Activated naive CD4-positive, alpha-beta T cell treated with anti-CD3 and anti-CD28 coated beads for 36 hours (primary cell): ENCODE measurements at places on chromosomes 13 and 19.

DNA sequence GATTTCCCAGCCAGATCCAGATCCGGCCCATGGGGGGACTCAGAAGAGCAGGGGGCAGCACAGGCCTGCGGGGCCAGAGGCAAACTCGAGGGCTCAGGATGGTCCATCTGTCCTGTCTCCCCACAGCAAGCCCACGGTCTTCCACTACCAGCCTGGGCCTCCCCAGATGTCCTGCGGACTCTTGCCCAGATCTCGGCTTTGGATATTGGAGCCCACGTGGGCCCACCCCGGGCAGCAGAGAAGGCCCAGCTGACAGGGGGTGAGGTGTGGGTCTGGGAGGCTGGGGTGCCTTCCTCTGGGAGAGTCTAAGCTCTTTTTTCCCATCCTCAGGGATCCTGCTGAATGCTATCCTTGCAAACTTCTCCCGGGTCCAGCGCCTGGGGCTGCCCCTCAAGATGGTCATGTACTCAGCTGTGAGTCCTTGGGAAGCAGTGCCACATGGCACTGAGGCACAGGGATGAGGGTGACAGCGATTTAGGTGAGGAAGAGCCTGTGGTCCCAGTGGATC, 3.4 kb downstream of the ACP4 start:
- H3K4me3 ChIP-seq = no peak overlapping the region
- H3K4me1 ChIP-seq = peaks cover 6% of the 10 kb centered on the region
- H3K27me3 ChIP-seq = no peaks in the 10 kb centered on the region
- H3K36me3 ChIP-seq = peaks cover 9% of the 10 kb centered on the region
- no peak overlapping the region for H3K27ac ChIP-seq

DNA sequence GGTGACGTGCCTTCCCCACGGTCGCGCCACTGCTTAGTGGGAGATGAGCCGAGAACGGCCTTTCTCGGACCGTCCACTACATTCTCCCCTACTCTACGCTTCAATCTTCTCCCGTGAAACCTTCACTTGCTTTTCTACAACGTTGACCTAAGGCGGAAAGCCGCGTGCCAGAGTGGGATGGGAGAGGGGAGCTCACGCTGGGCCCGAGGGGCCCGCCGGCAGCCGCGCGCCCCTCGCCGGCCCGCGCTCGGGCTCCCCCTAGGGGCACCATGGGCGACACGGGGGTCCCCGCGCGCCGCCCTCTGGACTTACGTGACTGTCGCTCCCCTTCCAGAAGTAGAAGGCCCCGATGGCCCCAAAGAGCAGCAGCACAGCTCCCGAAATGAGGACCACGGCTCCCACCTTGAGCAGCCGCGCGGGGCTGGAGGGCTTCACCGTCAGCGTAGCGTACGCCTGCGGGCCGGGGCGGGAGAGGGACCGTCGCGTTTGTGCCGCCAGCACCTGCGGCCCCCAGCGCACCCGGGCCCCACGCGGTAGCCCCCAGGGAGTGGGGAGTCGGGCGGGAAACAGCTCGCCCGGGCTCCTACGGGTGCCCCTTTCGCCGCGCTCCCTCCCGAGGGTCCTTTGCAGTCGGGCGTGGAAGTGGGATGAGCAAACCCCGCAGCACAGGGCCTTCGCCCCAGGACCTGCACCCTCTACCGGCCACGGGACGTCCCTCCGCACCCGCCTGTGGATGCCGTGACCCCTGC, 727 bp downstream of the CNMD start:
- no peak overlapping the region for H3K27ac ChIP-seq
- DNase-seq = no peak
- peaks cover 56% of the 10 kb centered on the region for H3K27me3 ChIP-seq

DNA sequence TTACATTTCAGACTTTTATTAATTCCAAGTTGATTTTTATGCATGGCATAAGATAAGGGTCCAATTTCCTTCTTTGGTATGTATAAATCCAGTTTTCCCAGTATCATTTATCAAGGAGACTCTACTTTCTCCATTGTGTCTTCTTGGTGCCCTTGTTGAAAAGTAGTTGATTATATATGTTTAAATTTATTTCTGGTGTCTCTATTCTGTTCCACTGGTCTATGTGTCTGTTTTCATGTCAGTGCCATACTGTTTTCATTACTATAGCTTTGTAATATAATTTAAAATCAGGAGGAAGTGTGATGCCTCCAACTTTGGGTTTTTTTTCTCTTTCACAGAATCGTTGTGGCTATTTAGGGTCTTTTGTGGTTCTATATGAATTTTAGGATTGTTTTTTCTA, 233.0 kb downstream of the DCT start:
- H3K27me3 ChIP-seq = peaks cover 2% of the 10 kb centered on the region
- no peak for DNase-seq
- H3K4me1 ChIP-seq = peaks cover 12% of the 10 kb centered on the region
- no peak overlapping the region for H3K4me3 ChIP-seq

DNA sequence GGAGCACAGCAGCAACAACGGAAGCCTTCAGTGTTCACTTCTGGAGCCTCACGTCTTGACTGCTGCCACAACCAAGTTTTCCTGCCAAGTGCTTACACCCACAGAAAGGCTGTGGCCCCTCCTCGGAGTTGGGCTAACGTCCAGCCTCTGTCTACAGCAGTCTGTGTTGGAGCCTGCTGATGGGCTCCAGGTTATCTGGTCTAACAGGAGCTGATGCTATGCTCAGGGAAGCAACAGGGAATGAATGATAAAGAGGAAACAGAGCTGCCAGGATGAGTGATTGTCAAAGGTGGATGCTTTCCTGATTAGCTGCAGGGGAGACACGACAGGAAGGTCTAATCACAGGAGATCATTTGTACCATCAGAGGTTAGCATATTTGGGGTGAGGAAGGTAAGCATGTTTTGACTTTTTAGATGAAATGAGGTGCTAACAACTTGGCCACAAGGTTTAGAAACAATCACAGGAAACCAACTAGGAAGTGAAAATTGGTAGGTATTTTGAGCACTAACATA, 53.8 kb upstream of the RCBTB2 start:
- peaks cover 6% of the 10 kb centered on the region for H3K27me3 ChIP-seq
- no peak overlapping the region for H3K27ac ChIP-seq
- H3K36me3 ChIP-seq = no peaks in the 10 kb centered on the region
- H3K4me1 ChIP-seq = peaks cover 10% of the 10 kb centered on the region

DNA sequence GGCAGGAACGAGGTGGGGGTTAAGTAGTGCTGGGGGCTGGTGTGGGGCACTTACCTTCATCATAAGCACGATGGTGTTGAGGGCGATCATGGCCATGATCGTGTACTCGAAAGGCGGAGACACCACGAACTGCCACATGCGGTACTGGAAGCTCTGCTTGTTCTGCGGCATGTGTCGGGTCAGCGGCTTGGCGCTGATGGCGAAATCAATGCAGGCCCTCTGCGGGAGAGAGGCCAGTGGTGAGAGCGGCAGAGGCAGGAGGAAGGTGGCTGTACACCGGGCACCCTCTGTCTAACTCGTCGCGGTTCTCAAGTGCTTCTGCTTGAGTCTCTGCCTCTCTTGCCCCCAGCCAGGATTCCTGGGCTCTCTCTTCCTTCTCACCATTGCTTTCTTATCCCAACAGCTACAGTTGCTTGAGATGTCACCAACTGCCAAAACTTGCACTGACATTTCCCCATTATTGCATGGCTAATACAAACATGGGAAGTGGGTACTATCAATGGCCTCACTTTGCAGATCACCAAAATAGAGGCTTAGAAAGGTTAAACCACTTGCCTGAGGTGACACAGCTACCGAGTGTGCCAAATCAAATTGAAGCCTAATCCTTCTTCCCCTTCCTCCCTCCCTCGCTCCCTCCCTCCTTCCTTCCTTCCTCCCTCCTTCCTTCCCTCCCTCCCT, 105.0 kb downstream of the IER2 start:
- H3K27ac ChIP-seq = no peak overlapping the region
- H3K4me3 ChIP-seq = no peak overlapping the region
- no peak for DNase-seq
- H3K27me3 ChIP-seq = peaks cover 19% of the 10 kb centered on the region
- peaks cover 2% of the 10 kb centered on the region for H3K36me3 ChIP-seq
- H3K4me1 ChIP-seq = no peaks in the 10 kb centered on the region

DNA sequence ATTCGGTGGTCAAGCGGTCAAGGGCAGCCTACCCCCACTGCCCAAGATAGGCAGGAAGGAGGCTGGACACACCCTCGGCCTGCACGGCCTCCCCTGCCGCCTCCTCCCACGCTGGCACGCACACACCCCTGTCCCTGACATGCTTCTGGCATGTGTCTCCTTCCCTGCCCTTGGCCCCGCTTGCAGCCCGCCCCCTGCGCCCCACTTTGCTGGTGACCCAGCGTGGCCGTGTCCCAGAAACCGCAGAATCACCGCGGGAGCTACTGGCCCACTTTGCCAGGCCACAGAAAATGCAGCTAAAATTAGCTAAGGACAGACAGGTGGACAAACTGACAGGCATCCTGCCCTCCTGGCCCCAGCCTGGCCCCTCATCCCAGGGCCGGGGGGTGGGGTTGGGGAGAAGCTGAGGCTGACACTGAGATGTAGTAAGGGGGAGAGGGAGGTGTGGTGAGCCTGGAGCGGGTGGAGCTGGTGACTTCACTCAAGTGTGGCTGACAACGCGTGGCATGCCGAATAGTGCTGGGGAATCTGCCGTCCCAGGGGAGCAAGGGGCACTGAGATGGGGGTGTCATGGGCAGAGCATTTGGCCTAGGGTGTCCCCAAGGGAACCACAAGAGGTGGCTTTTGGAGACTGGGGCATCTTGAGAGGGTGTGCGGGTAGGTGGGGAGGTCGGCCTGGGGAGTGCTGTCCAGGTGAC, 2.4 kb downstream of the SHANK1 start:
- H3K4me1 ChIP-seq = peaks cover 4% of the 10 kb centered on the region
- DNase-seq = no peak
- peaks cover 61% of the 10 kb centered on the region for H3K27me3 ChIP-seq
- no peak overlapping the region for H3K4me3 ChIP-seq
- H3K36me3 ChIP-seq = no peaks in the 10 kb centered on the region
- no peak overlapping the region for H3K27ac ChIP-seq

DNA sequence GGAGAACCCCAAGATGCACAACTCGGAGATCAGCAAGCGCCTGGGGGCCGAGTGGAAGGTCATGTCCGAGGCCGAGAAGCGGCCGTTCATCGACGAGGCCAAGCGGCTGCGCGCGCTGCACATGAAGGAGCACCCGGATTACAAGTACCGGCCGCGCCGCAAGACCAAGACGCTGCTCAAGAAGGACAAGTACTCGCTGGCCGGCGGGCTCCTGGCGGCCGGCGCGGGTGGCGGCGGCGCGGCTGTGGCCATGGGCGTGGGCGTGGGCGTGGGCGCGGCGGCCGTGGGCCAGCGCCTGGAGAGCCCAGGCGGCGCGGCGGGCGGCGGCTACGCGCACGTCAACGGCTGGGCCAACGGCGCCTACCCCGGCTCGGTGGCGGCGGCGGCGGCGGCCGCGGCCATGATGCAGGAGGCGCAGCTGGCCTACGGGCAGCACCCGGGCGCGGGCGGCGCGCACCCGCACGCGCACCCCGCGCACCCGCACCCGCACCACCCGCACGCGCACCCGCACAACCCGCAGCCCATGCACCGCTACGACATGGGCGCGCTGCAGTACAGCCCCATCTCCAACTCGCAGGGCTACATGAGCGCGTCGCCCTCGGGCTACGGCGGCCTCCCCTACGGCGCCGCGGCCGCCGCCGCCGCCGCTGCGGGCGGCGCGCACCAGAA, 1.1 kb downstream of the SOX1 start:
- no peak overlapping the region for H3K27ac ChIP-seq
- H3K27me3 ChIP-seq = peaks cover 58% of the 10 kb centered on the region
- DNase-seq = no peak
- H3K4me1 ChIP-seq = peaks cover 16% of the 10 kb centered on the region
- H3K36me3 ChIP-seq = peaks cover 11% of the 10 kb centered on the region

DNA sequence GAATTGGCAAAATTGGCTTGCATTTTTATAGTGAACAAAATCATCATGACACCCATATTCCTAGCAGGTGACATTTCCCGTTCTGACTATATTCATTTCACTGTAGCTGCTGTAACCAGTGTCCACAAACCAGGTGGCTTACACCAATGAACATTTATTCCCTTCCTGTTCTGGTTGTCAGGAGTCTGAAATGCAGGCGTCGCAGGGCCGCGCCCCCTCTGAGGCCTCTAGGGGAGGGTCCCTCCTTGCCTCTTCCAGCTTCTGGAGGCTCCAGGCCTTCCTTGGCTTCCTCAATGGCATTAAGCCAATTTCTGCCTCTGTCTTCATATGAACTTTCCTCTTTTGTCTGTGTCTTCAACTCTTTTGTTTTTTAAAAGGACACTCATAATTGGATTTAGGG, 6.5 kb upstream of the RLN3 start:
- H3K4me1 ChIP-seq = peaks cover 9% of the 10 kb centered on the region
- H3K27ac ChIP-seq = no peak overlapping the region
- H3K4me3 ChIP-seq = no peak overlapping the region
- no peaks in the 10 kb centered on the region for H3K27me3 ChIP-seq

DNA sequence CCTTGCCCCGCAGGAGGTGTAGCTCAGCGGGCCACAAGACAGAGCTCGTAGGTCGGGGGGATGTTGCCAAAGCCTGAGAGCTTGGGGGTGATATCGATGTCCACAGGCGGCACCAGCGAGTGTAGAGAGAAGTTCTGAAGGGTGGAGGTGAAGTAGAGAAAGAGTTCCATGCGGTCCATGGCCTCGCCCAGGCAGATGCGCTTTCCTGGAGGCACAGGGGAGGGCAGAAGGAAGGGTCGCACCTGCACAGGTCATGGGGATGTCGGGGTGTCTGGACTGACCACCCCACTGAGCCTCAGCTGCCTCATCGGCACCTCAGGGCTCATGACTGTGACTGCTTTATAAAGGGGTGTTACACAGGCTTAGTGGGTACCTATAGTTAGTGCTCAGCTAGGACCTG, 37.8 kb upstream of the CYP2A13 start:
- no peak overlapping the region for H3K27ac ChIP-seq
- H3K4me1 ChIP-seq = no peaks in the 10 kb centered on the region
- no peak for DNase-seq

DNA sequence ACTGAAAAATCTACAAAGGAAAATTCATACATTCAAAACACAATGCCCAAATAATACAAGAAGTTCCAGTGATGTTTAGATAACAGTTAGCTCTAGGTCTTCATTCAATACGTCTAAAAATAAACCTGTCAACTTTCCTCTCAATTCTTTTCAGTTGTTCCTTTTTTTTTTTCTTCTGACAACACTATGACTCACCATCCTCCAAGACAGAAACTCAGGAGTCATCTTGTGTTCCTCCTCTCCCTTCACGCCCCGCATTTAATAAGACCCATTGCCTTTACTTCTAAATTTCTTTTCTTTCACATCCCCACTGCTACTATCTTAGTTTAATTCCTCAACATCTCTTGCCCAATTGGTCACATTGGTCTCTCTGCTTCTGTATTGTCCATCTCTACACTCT, 759.9 kb downstream of the GPC5 start:
- H3K27ac ChIP-seq = no peak overlapping the region
- no peak overlapping the region for H3K4me3 ChIP-seq
- no peaks in the 10 kb centered on the region for H3K36me3 ChIP-seq
